ENCODE measurements at places on chromosomes 11 and 22.

GRCh38 chr11:863023-863909 lies 20.6 kb downstream of the TSPAN4 start:
- no peak for DNase-seq

- DNase-seq, result no peak
Measured at GRCh38 chr22:46650078-46650810, 30.1 kb downstream of the GRAMD4 start.

- DNase-seq, result no peak
Measured at GRCh38 chr22:50227579-50228215, 17.1 kb downstream of the TUBGCP6 start.

DNA sequence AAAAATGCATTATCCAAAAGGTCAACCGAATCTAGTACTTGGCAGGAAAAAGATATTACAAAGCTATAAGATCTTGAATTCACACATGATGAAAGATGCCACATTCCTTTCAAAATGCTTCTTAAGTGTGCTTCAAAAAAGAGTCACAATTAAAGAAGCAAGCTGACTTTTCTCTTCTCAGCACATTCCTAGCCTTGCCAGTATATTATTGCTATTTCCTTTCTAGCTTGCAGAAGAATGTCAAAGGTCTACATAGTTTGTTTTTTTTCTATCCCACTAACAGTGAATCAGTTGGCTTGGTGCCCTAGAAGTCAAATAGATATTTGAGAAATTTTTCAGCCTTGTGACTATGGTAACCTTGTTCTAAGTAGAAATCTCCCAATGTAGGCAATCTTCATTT lies 56.8 kb downstream of the GUCY1A2 start:
- no peak for DNase-seq

DNA sequence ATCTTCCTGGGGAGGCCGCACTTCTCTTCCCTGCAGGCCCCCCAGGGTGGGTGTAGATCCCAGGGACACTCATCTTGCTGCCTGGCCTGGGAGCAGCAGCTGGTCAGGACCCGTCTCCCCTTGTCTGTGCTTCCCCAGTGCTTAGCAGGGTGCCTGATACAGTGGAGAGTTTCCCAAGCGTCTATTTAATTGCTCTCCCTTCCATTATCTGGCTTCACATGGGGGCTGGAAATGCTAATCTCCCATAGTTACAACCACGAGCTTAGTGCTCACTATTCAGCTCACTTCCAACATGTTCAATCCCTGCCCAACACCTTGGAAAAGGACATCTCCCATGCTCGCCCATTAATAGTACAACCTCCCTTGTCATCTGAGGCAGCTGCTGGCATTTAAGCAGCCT lies 100.5 kb downstream of the DSCAML1 start:
- DNase-seq, result no peak

GRCh38 chr22:45238076-45238956 lies 2.4 kb downstream of the KIAA0930 start:
- DNase-seq, result no peak

- DNase-seq, result no peak
Measured at GRCh38 chr11:75199412-75199955, 41.1 kb upstream of the TPBGL start.

DNA sequence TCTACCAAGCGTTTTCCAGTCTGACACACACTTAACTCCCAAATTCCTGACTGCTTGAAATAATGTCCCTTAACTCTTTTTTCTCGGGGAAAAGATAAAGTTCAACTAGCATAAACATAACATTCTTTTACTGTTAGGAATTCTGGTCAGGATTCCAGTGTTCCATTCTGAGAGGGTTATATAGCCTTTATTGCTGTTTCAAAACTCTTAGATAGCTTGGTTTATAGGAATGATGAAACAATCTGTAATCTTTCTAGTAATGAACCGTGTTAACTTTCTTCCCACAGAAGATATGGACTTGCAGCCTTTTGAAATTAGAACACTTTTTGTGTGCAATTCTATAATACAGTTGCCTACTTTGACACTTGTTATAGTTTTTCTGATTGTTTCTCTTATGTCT lies 8.6 kb downstream of the REXO2 start:
- no peak for DNase-seq

GRCh38 chr11:12744826-12745502 lies 70.7 kb downstream of the TEAD1 start:
- DNase-seq, result no peak

DNA sequence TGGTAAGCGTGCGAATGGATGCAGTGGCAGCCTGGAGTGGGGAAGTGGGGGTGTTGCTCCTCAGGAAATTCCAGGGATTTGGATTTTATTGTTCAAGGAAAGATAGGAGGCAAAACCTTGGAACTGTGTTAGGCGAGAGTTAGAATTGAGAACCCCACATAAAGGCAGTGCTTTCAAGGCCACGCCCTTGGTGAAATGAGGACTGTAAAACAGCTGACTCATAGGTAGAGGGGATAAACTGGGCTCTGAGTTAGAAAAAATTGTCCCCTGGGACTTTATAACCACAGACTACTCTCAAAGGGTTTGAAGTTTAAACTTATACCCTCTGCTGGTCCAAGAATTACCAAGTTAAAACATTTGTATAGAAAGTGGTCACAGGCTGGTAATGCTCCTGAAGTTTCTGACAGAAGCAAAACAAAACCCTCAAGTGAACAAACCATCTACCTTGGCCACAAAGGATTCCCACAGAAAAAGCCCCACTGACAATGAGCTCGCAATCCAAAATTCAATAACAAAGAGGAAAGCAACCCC lies 250.3 kb upstream of the TBCEL start:
- DNase-seq, result no peak

- DNase-seq, result no peak
Measured at GRCh38 chr22:27139935-27140511, 482.6 kb downstream of the MIAT start.

DNA sequence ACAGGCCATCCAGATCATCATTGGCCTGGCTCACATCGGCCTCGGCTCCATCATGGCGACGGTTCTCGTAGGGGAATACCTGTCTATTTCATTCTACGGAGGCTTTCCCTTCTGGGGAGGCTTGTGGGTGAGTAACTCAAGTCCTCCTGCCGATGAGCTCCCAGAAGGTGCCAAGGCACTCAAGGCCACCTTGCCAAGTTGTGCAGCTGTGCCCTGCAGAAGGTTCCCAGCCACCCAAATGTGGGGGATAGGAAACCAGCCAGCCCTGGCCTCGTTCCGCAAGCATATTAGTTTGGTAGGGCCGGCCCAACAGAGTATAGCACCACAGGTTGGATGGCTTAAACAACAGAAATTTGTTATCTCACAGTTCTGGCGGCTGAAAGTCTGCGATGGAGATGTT lies 4.0 kb downstream of the MS4A8 start:
- DNase-seq, result no peak

- DNase-seq, result no peak
Measured at GRCh38 chr22:23791738-23792645, 5.2 kb downstream of the SMARCB1 start.

GRCh38 chr11:35180317-35181233 lies 41.6 kb downstream of the CD44 start:
- DNase-seq, result no peak

GRCh38 chr11:119263352-119263940 lies 53.5 kb downstream of the MCAM start:
- no peak for DNase-seq

Data from NCI-H2171 (cell line).